NB4 (cell line): ENCODE measurements at places on chromosomes 12 and 14.
A peak's percentile ranks its signal among the peaks of the same experiment; 100 is the strongest.

DNA sequence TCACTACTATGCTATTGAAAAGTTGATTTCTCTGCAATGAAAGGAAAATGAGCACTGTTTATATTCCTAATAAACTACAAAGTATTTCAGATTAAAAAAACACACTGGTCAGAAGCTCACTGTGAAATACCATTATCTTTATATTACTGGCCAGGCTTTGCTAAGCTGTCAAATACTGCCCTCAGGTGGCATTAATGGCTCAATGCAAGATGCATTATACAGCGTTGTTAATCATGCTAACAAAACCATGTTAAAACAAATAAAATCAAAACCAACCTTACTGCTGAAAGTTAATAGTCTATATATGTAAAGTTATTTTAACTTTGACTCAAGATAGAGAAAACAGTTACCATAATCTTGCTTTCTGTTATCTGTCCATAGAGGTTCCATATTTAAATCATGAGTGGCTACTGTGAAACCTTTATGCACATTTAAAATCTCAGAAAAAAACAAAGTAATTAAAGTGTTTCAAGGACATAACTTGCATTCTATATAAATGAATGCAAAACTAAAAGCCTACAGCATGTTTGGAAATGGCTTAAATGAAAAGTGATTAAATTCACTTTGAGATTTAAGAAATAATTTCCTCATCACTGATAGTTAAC lies 121.7 kb downstream of the RALGAPA1 start:
- DNase-seq, result peak; percentile 62

- no peak for DNase-seq
These were observed 2.2 kb downstream of the ERH start for GRCh38 chr14:69395929-69396328.

GRCh38 chr12:40175045-40175444 lies 49.8 kb upstream of the LRRK2 start:
- no peak for DNase-seq

- DNase-seq, result peak; percentile 35
These were observed 692 bp downstream of the MYG1 start for GRCh38 chr12:53300187-53300586.

- no peak for DNase-seq
These were observed 35.0 kb downstream of the MMAB start for GRCh38 chr12:109538191-109538863.

GRCh38 chr12:52243856-52244614 lies 11.0 kb downstream of the KRT7 start:
- peak; percentile 95 for DNase-seq

DNA sequence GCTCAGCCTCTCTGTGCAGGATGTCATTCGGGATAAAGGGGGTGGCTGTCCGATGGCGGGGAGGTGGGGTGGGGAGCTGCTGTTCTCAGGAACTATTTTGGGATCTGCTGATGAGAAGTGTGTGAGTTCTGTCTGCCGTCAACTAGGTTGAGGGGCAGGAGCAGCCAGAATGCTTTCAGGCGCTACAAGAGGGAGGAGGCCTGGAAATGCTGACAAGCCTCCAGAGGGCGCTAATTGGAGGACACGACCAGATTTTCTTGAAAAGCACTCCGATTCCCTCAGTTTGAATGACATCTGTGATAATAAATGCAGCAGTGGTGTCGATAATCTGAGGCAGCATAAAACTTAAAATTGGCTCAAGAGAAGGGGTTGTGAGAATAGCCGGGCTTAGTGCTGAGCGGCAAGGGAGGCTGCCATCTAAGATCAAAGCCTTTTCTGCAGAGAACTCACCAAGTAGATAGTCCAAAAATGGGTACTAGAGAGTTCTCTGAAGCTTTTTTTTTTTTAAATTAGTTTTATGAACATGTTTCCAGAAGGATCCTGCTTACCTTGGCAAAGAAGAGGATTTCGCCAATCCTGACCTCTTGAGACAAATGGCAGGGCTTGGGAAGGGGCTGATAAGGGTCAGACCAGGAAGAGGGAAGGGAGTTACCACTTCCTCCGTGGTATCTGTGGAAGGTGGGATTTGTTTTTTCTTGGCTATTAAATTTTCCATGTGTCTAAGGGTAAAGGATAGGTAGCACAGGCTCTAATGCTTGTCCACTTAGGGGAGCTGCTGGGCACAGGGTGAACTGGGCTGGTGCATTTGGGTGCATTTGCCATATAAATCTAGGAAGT lies 94.4 kb downstream of the CRACR2A start:
- peak; percentile 49 for DNase-seq

GRCh38 chr14:98647754-98648153 lies 624.2 kb downstream of the BCL11B start:
- DNase-seq, result no peak

DNA sequence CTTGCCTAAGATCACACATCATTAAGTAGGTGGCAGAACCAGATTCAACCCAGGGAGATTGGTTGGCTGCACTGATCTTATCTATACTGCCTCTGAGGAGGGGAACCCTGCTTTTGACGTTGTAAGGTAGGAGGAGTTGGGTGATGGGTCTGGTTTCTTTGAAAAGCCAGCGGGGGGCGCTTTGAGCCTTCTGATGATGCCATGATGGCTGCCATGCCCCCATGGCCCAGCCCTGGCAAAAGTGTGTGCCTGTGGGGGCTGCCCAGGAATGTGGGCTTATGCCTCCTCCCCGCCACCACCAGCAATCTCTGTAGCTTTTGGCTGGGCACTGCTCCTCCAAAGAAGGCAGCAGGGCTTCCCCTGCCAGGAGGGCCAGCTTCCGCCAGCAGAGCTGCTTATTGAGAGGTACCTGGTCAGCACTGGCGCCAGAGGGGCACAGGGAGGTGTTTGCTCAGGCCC lies 224.3 kb downstream of the SLC41A2 start:
- peak; percentile 62 for DNase-seq

DNA sequence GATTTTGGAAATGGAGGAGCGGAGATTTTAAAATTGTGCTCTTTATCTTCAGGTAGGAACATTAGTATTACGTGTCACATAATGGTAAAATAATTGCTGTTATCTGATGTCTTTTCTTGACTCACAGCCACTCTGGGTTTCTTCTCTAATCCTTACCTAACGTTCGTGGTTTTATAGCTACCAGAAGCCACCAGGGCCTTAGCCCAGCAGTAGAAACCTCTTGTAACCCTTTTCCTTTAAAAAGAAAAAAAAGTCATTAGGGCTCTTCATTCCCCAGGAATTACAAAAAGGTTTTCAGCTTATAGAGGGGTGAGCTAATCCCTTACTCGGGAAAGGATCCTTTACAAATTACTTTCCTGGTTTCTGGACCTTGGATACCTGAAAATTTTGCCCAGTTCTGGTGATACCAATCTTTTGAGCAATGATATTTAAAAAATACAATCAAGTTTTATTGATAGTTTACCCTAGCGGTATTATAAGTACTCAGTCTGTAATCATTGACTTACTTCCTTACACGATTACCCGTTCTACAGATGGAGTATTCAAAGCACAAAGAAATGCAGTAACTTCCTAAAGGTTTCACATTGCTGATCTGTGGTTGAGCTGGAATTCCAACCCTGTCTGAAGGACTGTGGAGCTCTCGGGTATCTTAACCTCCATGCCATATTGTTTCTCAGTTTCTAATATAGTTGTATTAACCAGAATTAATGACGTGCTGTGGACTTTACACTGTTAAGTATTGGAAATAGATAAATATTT lies 1.6 kb downstream of the GABARAPL1 start:
- DNase-seq, result no peak

GRCh38 chr12:122942637-122943036 lies 23.6 kb downstream of the ABCB9 start:
- no peak for DNase-seq

DNA sequence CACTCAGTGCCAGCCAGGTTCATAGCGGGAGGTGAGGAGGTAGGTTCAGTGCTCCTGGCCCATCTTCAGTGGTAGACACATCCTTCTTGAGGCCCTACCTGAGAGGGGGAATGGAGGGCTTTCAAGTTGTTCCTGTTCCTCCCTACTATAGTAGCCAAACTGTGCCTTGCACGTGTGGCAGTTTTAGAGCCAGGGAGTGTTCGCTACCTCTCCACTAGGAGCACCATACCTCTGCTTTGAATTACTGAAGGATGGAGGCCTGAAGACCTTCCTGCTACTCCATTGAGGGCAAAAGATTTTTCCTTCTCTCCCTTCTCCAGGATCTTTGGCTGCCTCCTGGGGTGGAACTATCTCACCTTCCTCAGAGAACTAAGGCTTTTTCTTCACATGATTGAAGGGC lies 5.9 kb upstream of the ALG10 start:
- DNase-seq, result peak; percentile 2

DNA sequence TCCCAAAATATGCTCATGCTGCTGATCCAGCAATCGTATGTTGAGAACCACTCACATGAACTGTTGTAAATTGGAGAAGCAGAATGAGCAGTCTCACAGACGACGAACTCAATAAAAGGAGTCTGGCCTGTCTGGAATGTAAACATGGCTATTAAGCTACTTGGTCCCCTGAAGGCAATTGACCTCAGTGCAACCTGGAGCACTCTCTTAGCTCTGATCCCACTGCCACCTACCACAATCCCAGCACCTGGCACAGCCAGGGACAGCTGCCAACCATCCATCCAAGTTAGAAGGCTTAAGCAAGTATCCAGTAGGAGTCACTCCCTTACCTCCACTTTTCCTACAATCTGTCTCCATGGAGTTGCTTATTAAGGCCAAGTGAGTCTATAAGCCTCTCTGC lies 406.9 kb upstream of the CLEC14A start:
- no peak for DNase-seq

GRCh38 chr12:66803930-66804329 lies 125.1 kb upstream of the GRIP1 start:
- no peak for DNase-seq

- peak; percentile 83 for DNase-seq
These were observed 4.7 kb upstream of the CRIP1 start for GRCh38 chr14:105481886-105482457.

- no peak for DNase-seq
These were observed 123.4 kb downstream of the CMAS start for GRCh38 chr12:22169376-22169775.

- no peak for DNase-seq
These were observed 35.8 kb upstream of the PRKAB1 start for GRCh38 chr12:119631930-119632678.

GRCh38 chr14:81066672-81067071 lies 111.3 kb downstream of the TSHR start:
- no peak for DNase-seq

- DNase-seq, result no peak
These were observed 236.9 kb upstream of the SFSWAP start for GRCh38 chr12:131473741-131474709.

GRCh38 chr12:11543457-11544158 lies 105.9 kb upstream of the ETV6 start:
- DNase-seq, result no peak

DNA sequence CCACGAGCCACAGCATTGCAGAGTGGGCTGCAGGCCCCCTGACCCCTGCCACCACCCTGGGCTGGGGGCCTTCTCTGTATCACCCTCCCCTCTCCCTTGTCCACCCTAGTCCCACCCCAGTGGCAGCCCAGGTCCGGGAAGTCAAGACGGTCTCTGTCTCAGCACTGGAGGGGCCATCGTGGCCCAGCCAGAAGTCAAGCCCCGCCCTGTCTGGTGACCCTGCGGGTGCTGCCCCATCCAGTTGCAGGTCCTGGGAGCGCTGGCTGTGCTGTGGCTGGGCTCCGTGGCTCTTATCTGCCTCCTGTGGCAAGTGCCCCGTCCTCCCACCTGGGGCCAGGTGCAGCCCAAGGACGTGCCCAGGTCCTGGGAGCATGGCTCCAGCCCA lies 2.7 kb downstream of the PLD4 start:
- no peak for DNase-seq

- no peak for DNase-seq
These were observed 273.6 kb upstream of the MDGA2 start for GRCh38 chr14:47949006-47949405.

- peak; percentile 36 for DNase-seq
These were observed 109.4 kb upstream of the ATF7IP start for GRCh38 chr12:14256121-14256520.

- DNase-seq, result no peak
These were observed 168.7 kb downstream of the GALC start for GRCh38 chr14:87824266-87824665.

DNA sequence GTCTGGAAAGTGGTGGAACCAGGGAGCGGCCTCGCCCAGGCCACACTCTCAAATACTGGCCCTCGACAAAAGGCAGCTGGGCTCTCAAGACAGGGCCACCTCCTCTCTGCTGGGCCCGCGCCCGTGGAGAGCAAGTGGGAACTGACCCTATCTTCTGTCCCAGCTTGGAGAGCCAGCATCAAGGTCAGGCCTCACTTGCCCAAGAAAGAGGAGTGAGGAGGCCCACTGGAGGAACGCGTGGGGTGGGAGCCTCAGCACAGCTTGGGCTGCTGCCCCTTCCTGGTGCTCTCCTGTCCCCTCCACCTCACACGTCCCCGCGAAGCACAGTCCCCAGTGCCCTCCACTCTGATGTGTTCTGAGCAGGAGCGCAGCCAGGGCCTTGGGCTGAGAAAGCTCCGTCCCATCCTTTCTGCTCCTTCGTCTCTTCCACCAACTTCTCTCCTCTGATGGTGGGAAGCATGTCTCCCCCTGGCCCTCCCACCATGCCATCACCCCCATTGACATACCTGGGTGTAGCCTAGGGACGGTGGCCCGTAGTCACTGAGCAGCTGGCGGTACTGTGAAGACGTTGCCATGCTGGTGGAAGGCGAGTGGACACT lies 4.9 kb downstream of the CDK2AP1 start:
- no peak for DNase-seq

- DNase-seq, result no peak
These were observed 21.1 kb upstream of the VWF start for GRCh38 chr12:6145564-6145963.

GRCh38 chr14:83255727-83256090 lies 1722.1 kb upstream of the SEL1L start:
- peak; percentile 14 for DNase-seq

GRCh38 chr12:121325922-121326396 lies 26.3 kb downstream of the ANAPC5 start:
- no peak for DNase-seq

- DNase-seq, result peak; percentile 74
These were observed 13.9 kb upstream of the KRT86 start for GRCh38 chr12:52260361-52261207.

GRCh38 chr12:12628013-12628412 lies 16.3 kb downstream of the CREBL2 start:
- DNase-seq, result no peak

DNA sequence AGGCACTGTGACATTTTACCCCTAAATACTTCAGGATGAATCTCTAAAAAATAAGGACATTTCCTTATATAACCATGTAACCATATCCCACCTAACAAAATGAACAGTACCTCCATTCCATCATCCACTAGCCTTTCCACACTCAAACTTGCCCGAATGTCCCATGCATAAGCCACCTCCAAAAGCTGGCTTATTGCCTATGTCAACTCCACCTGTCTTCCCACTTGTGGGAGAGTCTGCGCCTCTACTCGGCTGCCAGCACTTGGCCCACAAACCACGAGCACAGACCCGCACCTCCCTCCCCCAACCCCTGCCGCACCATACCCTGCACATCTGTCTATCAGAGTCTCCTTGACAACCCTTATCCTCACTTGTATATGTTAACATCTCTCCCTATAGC lies 165.8 kb downstream of the CALM1 start:
- DNase-seq, result no peak

- DNase-seq, result no peak
These were observed 20.7 kb downstream of the ZDHHC17 start for GRCh38 chr12:76784600-76785051.
